IMR-90 (cell line): ENCODE measurements at places on chromosomes 6 and 20. TPM values are rescaled to one million over a fixed set of nuclear protein-coding genes. Genes with fewer than 3 reads are reported as not detected.

The BRD2 gene
- total RNA-seq: 75.8 and 99.5 TPM in 2 replicates

The HCRTR2 gene
- under 0.01 TPM in 1 of 2 replicates, not detected in the other for total RNA-seq

The OR5V1 gene
- not detected in 2 replicates for total RNA-seq

The TFAP2A gene
- total RNA-seq: 0.72 and 1.1 TPM in 2 replicates

The LCA5 gene
- 2.0 and 3.3 TPM in 2 replicates for total RNA-seq

The KIF25 gene
- total RNA-seq: not detected in 2 replicates

GRCh38 chr20:25037288-25038102, 20.4 kb downstream of the ACSS1 start:
- DNase-seq: no peak

GRCh38 chr6:11525468-11526155, 11.9 kb upstream of the TMEM170B start:
- peak; percentile 13 for DNase-seq

DNA sequence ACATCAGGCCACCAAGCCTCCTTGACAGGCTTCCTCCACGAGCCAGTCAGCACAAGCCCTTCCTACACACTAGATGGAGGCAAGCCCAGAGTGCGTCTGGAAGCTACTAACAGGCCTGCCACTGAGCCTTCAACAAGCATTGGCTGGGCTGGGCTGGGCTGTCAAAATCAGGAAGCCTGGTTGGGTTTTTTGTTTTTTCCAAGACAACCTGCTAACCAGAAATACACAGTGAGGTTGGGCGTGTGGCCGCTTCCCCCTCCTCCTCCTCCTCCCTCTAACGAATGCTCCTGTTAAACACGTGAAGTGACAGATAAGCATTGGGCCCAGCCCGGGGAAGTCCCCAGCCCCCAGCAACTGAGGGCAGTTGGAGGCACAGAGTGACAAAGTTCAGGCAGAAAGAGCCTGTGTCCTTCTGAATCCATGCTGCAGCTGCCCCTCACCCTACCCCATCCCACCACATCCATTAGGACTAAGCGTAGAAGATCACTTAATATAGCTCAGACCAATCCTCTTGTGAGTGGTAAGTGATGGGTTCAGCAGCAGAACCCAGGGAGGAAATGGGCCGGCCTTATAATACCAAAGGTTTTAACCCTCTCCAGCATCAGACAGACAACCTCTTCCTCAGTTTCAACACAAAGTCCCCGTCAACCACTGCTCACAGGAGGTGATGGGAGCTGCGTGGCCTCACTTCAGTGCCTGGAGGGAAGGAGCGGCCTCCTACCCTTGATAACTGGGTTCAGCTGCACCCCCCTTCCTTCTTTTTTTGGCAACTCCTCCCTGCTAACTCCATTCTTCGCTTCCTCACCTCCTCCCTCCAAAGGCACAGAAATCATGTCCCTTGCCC, 1.1 kb downstream of the NFATC2 start:
- DNase-seq: peak; percentile 22

DNA sequence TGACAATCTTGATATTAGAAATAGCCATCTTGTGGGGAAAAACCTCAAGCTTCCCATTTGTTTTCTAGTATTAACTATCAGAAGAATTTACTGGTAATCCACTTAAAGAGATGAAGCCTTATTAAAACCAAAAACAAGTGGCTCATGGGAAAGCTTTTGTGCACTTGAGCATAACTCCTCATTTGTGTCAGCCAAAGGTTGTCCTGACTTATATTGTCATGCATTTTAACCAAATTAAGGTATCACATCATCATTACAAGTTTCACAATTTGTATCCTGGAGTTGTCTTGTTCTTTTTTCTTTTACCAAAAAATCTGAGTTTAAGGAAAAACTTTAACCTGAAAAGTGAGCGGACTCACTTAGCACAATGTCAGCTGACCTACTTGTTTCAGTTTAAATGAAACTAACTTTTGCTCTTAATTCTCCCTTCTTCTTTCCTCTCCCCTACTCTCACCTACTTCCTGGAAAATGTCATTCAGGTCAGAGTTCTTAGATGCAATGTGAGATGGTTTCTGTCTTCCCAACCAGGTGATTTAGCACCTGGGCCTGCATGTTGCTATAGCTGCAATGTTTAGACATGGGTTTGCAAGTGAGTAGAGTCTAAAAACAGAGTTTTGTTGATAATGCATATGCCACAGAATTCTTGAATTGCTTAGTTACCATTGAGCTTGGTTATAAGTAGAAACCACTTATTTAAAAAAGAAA, 82.8 kb downstream of the TNFAIP3 start:
- DNase-seq: no peak

DNA sequence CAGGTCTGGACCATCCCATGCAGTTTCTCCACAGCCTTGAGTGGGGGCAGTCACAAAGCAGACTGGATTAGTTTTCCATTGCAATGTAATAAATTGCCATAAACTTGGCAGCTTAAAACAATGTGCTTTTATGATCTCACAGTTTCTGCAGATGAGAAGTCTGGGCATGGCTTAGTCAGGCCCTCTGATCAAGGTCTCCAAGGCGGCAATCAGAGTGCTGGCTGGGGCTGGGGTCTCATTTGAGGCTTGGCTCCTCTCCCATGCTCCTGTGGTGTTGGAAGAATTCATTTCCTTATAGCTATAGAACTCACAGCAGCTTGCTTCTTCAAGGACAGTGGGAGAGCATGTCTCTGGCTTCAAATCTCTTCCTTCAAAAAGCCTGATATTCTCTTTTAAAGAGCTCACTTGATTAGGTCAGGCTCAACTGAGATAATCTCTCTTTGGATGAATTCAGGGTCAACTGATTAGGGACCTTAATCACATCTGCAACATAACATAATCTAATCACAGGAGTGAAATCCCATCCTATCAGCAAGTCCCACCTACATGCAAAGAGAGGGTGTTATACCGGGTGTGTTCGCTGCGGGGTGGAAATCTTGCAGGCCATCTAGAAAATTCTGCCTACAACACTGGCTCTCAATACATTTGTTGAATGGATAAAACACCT, 77.4 kb upstream of the SULF2 start:
- no peak for DNase-seq

DNA sequence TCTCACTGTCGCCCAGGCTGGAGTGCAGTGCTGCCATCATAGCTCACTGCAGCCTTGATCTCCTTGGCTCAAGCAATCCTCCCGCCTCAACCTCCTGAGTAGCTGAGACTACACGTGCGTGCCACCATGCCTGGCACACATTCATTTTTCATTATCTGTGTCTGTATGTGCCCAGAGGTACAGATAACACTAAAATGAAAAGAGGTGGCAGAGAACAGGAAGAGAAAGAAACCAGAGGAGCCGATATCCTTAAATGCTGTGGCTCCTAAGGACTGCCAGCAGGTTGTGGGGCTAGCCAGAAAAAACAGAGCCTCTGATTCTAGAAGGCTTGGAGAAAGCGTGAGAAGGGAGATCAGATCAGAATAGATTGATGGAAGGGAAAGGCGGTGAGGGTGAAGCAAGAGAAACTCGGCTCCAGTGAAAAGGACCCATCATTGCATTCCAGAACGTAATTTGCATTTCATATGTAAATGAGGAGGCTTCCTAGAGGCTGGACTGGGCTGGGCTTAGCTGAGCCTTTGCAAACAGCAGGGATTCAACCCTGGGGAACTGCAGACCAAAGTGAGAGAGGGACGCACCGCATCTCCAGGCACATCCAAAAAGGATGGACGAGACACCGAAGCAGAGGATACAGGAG, 64.2 kb downstream of the GCNT2 start:
- no peak for DNase-seq

DNA sequence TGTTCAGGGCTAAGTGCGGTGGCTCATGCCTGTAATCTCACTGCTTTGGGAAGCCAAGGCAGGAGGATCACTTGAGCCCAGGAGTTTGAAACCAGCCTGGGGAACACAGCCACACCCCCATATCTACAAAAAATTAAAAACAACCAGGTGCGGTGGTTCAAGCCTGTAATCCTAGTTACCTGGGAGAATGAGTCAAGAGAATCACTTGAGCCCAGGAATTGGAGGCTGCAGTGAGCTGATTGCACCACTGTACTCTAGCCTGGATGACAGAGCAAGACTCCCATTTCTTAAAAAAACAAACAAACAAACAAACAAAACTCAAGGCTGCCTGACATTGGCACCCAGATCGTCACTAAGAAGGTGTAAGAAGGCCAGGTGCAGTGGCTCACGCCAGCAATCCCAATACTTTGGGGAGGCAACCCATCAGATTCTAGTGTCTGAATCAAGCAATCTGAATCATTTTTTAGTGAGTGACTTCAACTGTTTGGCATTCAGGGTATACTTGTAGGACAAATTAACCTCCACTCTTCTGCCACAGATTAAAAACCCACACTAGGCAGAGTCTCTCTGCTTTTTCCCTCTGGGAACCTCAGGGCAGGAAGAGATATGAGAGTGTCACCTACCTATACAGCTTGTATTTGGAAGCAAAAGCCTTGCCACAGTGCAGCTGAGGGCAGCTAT, 6.1 kb downstream of the PLAGL2 start:
- DNase-seq: peak; percentile 43

DNA sequence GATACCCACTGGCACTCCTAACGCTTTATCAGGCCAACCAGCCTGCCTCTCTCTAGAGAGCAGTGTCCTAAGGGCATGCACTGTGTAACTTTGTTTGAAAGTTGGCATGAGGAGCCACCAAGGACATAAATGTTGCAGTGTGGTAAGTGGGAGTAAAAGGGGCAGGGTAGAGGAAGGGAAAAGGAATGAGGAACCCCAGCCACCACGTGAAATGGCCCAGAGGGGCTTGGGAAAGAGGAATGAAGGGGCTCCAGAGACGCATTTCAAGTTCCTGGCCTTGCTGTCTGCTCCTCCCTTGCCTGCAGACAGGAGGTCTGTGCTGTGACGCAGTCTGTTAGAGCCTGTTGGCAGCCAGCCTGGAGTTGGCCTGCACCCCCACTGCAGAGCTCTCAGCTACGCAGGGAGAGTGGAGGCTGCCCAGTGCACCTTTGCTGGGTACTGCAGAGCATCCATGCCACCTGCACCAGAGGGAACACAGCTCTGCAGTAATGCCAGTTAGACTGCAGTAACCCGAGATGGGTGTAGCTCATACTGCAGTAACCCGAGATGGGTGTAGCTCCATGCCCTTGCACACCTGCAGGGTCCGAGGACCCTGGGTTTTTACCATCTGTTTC, 86.8 kb upstream of the SNAP25 start:
- peak; percentile 67 for DNase-seq

DNA sequence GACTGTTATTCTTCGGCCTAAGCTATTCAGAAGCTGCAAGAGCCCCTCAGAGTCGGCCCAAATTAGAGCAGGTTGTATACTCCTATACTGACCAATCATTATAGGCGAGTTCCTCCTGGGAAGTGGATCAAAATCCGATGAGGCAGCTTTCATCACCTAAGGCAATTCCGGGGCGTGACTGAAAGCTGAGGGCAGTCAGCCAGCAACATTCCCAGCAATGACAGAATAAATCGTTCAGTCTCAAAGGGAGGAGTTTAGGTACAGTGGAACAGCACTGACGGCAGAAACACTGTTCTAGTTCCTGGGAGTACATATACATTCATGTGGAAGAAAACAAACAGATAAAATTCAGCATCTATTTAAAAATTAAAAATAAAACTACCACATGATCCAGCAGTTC, 10.8 kb downstream of the HLA-DQB2 start:
- DNase-seq: no peak

- no peak for DNase-seq
Observed at GRCh38 chr20:35121186-35121585, 25.9 kb downstream of the EDEM2 start.

- DNase-seq: no peak
Observed at GRCh38 chr20:31967830-31968249, at the start of gene XKR7. XKR7 (plus strand) TSS chr20:31968151; CDS start chr20:31968176, 25 bp downstream.

GRCh38 chr6:154479351-154479769, 31.1 kb downstream of the CNKSR3 start:
- peak; percentile 67 for DNase-seq

- no peak for DNase-seq
Observed at GRCh38 chr20:19738951-19739350, 19.1 kb upstream of the RIN2 start.

- DNase-seq: no peak
Observed at GRCh38 chr20:14126856-14127255, 131.5 kb downstream of the MACROD2 start.

DNA sequence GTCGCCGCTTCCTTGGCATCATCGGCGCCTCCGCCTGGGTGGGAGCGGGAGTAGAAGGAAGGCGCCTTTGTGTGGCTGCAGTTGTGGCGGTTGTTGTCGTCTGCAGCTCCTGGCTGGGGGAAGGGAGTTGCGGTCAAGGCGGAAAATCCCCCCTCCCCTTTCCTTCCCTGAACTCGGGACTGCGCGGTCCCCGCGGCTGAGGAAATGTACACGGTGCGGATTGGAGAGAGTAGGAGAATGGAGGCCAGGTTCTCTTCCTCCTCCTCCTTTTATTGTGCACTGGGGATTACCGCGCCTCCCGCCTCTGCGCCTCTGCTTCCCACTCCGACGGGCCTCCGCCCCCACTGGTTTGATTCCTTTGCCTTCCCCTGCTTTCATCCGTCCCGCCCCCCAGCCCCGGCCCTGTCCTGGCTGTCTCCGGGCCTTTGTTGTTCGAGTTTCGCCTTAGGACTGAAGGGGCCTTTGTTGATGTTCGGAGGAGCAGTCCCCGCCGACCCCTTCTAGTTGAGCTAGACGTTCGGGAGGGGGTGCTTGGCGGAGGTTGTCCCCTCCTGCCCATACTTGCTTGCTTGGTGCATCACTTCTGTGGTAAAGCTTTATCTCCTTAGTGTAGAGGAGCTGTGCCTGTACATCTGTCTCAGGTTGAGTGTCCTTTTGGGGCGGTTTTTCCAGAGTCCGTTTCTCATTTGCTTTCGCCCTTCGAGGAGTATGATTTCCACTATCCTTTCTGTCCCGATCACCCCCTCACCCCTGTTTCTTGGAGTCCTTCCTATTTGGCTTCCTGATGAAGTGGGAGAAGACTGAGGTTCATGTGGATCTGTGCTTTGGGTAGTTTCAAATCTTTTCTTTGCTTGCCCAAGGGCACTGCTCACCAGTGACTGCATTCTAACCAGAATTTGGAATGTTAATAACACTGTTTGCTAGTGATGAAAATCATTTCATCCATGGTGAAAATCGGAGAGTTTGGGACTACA, 764 bp downstream of the ZNF292 start:
- DNase-seq: peak; percentile 46

- DNase-seq: no peak
Observed at GRCh38 chr6:100465701-100466409, 1.1 kb upstream of the SIM1 start.

- DNase-seq: no peak
Observed at GRCh38 chr6:7805850-7806214, 79.9 kb downstream of the BMP6 start.

DNA sequence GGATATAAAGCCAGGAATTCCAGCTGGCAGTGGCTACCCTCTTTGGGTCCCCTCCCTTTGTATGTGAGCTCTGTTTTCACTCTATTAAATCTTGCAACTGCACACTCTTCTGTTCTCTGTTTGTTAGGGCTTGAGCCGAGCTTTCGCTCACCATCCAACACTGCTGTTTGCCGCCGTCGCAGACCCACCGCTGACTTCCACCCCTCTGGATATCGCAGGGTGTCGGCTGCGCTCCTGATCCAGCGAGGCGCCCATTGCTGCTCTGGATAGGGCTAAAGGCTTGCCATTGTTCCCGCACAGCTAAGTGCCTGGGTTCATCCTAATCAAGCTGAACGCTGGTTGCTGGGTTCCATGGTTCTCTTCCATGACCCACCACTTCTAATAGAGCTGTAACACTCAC, 1433.5 kb upstream of the ADGRB3 start:
- no peak for DNase-seq

GRCh38 chr6:39892490-39893129, 41.7 kb downstream of the MOCS1 start:
- peak; percentile 69 for DNase-seq
